ENCODE measurements at places on chromosomes 6 and 20.
A peak's percentile ranks its signal among the peaks of the same experiment; 100 is the strongest.

DNA sequence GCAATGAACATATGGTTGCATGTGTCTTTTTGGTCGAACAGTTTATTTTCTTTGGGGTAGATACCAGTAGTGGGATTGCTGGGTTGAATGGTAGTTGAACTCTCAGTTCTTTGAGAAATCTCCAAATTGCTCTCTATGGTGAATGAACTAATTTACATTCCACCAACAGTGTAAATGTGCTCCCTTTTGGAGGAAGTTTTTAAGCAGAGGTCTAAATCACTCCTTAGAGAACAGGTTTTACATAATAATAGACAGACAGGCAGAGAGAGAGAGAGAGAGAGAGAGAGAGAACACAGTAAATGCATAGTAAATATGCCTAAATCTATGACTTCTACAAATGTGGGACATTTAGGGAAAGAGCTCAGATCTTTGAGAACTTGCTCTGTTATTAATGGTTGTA is 37.6 kb downstream of the GRM1 start:
- DNase-seq: no peak

DNA sequence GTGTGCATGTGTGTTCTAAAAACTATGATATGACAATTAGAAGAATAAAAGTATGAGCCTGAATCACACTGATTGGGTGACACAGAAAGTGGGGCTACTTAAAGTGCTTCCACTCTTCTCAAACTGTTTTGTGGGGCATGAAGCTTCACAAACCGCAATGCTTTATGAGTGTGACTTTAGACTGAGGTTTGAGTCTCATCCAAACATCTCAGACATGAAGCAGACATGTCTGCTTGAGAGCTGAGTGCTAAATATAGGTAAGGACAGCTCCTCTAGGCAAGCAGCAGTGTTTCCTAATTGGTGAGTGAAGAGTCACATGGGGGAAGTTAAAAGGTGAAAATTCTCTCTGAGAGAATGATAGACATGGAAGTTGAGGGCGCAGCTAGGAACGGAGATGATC is 726.9 kb upstream of the CITED2 start:
- no peak for DNase-seq

- DNase-seq: no peak
Observed at GRCh38 chr20:18001131-18001921, 32.5 kb downstream of the MGME1 start.

- no peak for DNase-seq
Observed at GRCh38 chr6:163958646-163959045, 544.1 kb downstream of the QKI start.

- DNase-seq: no peak
Observed at GRCh38 chr6:139485742-139486475, 111.5 kb upstream of the CITED2 start.

DNA sequence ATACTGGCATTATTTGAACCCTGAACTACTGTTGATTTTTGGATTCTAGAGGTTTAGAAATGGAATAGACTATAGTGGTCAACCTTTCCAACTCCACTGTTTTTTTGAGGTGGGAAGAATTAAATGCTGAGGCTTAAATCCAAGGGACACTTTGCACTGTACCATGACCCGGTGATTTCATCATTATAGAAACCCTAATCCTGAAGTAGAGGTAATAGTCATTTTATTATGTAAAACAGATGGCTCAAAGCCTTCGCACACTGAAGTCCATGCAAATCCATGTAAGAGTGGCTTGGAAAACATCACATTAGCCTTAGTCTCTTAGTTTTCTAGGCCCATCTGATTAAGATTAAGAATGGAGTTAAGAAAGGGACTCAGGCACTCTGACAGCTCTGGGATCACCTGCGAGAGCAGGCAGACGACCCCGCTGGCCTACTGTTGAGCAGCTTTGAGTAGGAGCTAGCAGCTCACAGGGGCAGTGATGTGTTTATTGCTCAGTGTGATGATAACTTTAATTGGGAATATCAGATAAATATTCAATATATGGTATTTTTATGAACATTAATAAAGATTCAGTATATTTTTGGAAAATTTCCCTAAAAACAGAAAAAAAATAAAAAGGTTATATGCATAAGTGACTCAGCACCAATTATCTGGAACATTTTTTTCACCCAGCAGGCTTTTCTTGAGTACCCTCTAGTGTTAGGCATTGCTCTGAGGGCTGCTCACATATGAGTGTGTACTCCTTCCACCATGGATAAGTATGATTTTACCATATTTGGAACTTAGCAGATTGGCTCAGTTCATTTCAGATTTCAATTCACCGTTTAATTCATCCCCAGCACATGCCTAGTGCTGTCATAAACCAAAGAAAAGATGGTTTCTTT is 13.4 kb downstream of the SLX4IP start:
- no peak for DNase-seq

GRCh38 chr6:53353624-53354023 is 4.9 kb upstream of the ELOVL5 start:
- no peak for DNase-seq

GRCh38 chr6:165231581-165232561 is 77.5 kb downstream of the C6orf118 start:
- DNase-seq: no peak

GRCh38 chr6:5937936-5938706 is 68.6 kb downstream of the NRN1 start:
- DNase-seq: no peak

- DNase-seq: no peak
Observed at GRCh38 chr6:144877118-144877517, 592.0 kb downstream of the UTRN start.

DNA sequence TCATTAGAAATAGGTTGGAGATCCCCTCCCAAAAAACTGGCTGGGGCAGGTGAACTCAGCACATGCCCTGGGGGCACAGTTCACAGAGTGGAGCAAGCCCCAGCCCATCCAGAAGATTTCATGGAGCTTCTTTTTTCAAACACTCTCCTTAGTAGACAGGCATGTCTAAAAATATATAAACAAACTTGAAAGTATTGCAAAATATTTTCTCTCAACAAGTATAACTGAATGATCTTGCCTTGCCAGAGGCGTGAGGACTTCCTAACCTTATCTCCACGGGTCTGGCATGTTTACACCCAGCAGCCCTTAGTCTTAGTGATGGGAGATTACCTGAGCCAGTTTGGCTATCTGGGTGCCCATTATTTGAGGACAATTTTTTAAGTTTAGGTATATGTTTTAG is 107.1 kb downstream of the QRSL1 start:
- DNase-seq: no peak

DNA sequence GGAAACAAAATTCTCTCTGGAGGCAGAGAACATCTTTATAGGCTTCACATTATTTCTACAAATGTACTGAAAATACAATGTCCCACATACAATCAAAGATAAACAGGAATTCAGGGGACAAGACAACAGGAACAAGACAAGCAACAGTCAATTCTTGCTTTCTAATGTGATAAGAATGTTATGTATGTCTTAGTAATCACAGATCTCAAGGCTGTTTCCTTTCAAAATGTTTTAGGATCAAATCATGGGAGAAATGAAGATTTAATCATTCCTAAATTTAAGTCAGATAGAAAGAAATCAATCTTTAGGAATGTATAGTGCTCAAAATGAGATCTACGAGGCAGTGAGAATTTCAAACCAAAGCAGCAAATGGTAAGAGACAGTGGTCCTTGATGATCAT is 32.1 kb downstream of the NEDD9 start:
- no peak for DNase-seq

DNA sequence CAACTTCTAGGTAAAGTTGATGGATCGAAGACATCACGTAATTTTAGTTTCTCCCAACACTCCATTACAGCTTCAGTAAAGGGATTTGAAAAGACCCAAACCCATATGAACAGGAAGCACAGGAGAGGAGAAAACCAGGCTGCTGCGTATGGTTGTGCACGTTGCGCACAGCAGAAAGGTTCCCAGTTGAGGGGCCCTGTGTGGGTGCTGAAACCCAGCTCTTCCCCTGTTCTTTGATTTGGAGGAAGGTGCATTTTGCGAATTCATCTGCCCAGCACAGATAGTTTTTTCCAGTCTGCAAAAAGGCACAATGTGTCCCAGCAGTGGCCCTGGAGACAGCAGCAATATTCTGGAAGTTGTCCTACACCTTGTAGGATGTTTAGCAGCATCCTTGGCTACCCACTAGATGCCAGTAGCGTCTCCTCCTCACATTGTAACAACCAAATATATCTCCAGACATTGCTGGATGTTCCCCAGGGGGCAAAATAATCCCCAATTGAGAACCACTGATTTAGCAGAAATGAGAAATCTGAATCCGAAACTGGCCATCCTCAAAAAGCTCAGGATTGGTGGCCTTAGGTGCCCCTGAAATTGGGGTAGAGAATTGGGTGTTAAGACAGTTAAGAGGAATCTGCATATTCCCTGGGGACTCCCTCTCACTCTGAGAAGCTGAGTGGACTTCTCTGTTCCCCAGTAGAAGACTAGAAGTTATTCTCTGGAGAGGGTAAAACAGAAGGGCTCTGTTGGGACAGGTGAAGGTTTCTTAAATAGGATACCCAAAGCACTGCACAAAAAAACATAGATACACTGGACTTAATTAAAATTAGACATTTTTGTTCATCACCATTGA is 12.2 kb downstream of the SUN5 start:
- DNase-seq: no peak

GRCh38 chr20:47568019-47568418 is 66.3 kb downstream of the NCOA3 start:
- peak; percentile 44 for DNase-seq

DNA sequence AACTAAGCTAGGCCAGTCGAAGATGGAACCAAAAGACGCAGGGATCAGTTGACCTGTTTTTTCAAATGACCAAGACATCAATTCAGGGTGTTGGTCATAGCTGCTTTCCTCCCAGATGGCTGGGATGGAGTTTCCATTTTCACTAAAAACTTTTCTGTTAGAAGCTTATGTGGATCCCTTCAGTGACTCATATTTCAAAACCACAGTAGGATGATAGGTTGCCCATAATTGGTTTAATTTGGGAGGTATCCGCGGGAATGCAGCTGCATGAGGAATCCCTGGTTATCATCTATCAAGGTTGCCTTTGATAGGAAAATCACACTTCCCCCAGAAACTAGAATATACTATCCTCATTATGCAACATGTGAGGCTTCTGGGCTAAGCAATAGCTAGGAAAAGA is 150.9 kb upstream of the MLIP start:
- peak; percentile 38 for DNase-seq

GRCh38 chr6:168314948-168315347 is 4.6 kb downstream of the DACT2 start:
- no peak for DNase-seq

GRCh38 chr6:155832596-155832995 is 377.0 kb upstream of the NOX3 start:
- peak; percentile 21 for DNase-seq

GRCh38 chr6:145588981-145589380 is 146.3 kb downstream of the EPM2A start:
- DNase-seq: no peak

GRCh38 chr6:63600136-63600535 is 27.9 kb downstream of the LOC128125822 start:
- DNase-seq: no peak

- DNase-seq: no peak
Observed at GRCh38 chr6:75300531-75300855, 15.9 kb upstream of the TMEM30A start.

DNA sequence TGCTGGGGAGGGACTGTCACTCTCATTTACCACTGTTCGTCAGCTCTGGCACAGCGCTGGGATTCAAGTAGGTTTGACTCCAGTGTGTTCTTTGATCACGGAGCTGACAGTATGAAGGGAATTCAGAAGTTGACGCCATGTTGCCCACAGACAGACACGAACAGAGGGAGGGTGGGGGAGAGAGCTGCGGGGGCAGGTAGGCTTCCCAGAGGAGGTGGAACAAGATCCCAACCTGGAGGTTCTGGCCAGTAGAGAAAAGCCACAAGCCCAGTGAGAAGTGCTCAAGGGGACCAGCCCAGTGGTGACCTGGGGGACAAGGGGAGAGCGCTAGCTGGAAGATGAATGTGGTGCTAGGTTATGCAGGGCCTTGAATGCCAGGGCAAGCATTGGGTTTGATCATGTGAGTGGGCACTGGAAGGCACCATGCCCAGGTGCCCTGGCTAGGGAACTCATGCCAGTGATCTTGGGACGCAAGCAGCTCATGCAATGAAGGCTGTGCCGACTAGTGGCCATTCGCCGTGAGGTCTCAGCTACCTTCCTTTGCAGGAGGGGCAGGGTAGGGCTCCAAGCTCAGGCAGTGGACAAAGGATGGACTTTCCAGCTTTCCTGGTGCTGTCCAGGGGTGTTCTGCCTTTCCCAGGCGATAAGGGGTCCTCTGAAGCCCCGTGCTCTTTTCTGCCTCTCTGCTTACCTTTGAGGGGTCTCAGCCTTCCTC is 50.4 kb upstream of the APCDD1L start:
- DNase-seq: no peak

DNA sequence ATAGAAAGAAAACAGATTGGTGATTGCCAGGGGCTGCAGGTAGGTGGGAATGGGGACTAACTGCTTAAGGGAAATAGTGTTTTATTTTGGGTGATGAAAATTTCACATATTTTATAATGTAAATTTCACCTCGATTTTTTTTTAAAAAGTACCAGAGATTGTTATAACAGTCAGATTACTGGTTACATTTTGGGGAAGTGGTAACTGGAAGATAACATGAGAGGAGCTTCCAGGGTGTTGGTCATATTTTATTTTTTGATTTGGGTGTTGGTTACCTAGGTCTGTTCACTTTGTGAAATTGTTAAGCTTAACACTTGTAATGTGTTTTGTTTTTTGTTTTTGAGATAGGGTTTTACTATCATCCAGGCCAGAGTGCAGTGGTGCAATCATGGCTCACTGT is 17.2 kb upstream of the CRIP3 start:
- DNase-seq: no peak

GRCh38 chr6:25706314-25707014 is 48.1 kb upstream of the SLC17A4 start:
- DNase-seq: no peak

- DNase-seq: peak; percentile 32
Observed at GRCh38 chr6:48032151-48032550, 78.8 kb downstream of the PTCHD4 start.

DNA sequence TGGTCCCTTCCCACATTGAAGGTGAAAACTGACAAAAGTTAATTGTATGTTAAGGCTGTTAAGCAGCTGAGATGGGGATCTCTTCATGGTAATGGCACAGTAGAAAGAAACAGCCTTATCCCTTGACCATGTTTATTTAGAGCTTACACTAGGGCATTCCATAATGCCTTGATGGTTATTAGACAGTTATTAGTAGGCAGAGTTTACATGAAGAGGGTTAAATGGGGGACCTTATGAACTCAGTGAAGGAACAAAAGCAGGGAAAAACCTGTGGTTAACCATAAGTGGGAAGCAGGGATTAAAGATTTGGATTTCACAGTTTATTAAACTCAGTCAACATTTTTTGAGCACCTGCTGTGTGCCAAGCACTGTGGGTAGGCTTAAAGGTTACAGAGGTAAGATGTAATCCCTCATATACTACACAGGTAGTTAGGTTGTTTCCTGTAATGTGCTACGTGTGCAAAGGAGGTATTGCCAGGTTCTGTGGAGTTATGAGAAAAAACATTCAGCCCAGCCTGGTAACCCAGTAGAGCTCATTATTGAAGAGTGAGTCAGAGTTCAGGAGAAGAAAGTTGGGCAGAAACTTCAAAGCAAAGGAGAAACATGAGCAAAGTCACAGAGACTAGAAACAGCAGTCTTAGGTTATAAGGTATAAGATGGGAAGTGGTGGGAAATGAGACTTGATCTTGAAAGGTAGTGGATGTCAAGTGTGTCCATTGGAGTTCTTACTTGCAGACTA is 32.3 kb upstream of the GNRH2 start:
- DNase-seq: peak; percentile 4
